ENCODE measurements at places on chromosomes 16 and 17. TPM values are rescaled to one million over a fixed set of nuclear protein-coding genes. Genes with fewer than 3 reads are reported as not detected.

SALL1 gene
- total RNA-seq = 0.08 TPM

DNA sequence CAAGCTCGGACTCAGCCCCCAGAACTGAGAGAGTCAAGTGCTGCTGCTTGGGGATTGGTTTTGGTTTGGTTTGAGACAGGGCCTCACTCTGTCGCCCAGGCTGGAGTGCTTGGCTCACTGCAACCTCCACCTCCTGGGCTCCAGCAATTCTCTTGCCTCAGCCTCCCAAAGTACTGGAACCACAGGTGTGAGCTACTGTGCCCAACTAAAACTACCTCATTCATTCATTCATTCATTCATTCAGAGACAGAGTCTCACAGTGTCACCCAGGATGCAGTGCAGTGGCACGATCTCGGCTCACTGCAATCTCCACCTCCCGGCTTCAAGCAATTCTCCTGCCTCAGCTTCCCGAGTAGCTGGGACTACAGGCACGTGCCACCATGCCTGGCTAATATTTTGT lies 24.7 kb downstream of the UNKL start:
- DNase-seq = no peak

- no peak for DNase-seq
Measured at GRCh38 chr17:67359960-67360791, 6.2 kb downstream of the PSMD12 start.

DNA sequence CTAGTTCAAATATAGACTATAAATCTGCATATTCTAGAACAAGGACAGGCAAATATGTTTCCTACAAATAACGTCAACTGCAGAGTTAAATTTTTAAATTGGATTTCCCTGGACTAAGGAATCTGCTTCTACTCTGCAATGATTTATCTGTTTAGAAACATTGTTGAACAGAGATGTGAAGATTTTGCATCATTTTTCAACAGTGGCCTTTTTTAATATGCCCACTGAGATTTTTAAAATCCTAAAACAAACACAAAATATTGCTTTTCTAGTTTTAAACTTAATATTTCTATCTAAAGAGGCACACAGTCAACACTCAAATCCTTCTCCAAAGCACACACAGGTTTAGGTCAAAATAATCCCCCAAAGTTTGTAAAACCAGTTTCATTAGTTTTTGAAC lies 23.7 kb upstream of the PMP22 start:
- DNase-seq = no peak

DNA sequence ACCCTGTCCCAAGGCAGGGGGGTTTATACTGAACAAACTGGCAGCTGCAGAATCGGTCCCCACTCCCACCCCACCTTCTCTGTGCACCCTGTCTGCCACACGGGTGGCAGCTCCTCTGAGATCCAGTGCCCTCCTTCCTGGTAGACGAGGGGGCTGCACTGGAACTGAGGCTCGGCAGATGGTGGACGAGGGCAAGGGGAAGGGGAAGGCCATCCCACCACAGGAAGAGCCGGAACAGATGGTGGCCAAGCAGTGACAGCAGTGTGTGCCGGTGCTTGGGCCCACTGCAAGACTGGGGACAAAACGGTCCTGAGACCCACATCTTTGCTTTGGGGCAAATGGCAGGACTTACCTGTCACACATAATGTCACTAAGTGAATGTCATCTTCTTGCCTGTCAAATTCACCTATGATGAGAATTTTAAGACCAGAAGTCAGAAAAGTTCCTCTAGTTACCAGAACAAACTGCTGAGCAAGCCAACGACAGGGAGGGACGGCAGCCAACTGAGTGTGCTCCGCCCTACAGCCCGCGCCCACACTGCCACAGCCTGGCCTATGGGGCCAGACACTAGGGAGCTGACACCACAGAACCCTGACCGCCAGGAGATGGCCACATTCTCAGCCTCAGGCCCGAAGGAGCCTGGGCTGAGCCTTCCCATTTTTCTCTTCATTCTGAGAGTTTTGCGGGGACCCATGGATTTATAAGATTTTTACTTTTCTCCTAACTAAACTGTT lies 14.4 kb downstream of the NTAN1 start:
- DNase-seq = peak; percentile 89

MARVELD3 gene
- not detected for total RNA-seq

ANKRD40CL gene
- total RNA-seq = not detected
